ENCODE measurements at places on chromosomes 7 and 10.

GRCh38 chr7:99253369-99253768, 19.3 kb upstream of the MYH16 start:
- no peak for DNase-seq

DNA sequence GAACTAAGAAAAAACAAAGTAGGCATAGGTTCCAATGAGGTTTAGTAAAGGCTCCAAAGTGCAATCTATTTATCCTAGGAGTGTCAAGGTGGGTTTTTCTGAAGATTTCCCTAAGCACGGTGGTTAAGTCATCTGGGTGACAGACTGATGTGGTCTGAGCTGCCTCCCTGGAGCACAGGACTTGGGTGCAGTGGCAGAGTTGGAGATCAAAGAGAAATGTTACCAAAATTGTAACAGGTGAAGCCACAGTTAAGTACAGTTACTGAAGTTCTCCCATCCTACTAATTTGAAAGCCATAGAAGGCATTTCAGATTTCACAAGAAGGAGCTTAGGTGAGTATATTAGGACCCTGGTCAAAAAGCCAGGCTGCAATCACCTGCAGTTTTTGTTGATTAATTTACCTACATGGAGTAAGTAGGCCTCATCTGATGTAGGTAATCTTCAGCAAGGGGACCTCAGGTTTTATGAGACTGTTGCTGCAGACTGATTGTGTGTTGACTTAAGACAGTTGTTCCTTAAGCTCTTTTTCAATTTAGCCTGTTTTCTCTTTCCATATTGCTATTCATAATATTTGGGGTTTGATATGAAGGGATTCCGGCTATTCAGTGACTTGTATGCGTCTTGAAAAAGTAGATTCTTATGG, 3.0 kb downstream of the DLX6 start:
- no peak for DNase-seq

- no peak for DNase-seq
Measured at GRCh38 chr10:88830643-88831268, 20.9 kb downstream of the ANKRD22 start.

DNA sequence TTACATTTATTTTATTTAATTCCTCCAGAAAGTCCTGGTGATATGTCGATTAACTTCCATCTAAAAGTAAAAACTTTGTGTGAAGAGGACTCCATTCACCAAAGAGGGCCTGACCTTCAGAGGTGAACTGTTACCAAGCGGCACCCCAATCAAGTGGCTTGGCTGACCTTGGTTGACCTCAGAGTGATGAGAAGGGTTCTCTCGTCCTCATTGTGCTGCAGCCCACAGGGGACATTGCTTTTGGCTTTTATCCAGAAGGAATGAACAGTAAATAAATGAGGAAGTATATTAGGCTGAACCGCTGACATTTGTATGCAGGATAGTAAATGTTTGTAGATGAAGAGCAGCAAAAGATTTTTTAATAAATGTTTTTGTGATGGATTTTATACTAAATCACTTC, 172.4 kb upstream of the MKI67 start:
- DNase-seq: no peak

- DNase-seq: no peak
Measured at GRCh38 chr10:75774783-75775490, 343.5 kb downstream of the LRMDA start.

DNA sequence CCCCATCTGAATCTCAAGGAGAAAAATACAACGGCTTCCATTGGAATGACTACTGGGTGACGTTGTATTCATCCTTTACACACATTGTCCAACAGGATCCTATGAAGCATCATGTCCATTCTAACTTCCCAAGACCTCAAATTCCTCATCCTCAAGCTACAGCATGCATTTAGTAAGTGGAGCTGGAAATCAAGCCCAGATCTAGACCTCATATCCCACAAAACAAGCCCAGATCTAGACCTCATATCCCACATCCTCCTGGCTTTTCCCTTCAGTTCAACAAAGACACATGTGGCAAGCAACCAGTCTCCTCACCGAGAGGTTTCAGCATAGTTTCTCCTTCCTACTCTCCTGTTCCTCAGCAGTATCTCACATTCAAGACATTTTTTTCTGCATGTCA, 12.2 kb downstream of the IGF2BP3 start:
- no peak for DNase-seq

- DNase-seq: no peak
Measured at GRCh38 chr7:130135208-130136205, 65.2 kb downstream of the KLHDC10 start.

- no peak for DNase-seq
Measured at GRCh38 chr7:552868-553635, 33.4 kb upstream of the PDGFA start.

GRCh38 chr7:157432541-157432956, 95.7 kb downstream of the DNAJB6 start:
- DNase-seq: no peak

GRCh38 chr7:134701272-134701671, 54.6 kb downstream of the BPGM start:
- DNase-seq: no peak

DNA sequence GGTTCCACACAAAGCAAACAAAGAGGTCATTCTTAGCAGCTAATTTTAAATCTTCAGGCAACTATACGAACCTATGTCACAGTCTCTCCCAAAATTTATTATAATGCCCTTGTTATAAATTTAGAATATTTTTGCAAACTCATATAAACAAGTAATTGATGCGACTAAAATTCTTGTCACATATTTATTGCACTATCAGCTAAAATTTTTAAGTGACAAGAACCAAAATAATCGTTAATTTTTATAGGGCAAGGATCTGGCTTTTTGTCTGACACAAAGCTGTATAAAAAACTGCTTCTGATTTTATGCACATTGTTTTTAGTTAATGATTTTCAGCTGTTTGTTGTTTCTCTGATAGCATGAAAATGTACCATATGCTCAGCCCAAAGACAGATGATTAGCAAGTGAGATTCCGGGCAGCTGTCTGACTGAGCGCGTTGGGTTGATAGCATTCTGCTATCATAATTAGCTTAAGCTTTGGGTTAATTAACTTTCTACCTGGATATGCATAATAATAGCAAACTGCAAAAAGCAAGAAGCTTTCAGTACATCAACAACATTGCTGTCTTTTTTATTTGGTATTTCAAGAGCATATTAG, 136.0 kb downstream of the MGMT start:
- DNase-seq: no peak

DNA sequence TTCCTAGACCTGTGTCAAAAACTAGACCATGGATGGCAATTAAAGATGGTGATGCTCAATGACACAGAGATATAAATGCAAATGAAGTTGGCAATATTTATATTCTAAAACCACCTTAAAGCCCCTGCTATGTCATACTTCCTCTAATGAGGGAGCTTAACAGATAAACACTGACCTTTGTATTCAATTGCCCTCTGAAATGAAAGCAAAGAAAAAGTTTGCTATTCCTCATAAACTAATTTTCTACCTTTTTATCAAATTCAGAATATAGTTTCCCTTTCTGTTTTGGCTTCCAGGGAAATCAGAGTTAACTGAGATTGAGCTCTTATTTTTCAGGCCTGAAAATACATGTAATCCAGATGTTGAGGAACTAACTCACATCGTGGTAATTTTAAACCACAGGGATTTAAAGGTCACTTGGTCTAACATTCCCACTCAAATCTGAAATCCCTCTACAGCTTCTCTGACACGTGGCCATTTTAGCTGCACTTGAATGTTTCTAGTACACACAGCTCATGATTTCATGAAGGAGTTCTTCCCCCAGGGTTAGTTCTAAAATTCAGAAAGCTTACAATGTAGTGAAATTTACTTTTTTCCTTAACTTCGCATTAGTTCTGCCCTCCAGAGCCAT, 37.9 kb upstream of the ABCB5 start:
- no peak for DNase-seq

DNA sequence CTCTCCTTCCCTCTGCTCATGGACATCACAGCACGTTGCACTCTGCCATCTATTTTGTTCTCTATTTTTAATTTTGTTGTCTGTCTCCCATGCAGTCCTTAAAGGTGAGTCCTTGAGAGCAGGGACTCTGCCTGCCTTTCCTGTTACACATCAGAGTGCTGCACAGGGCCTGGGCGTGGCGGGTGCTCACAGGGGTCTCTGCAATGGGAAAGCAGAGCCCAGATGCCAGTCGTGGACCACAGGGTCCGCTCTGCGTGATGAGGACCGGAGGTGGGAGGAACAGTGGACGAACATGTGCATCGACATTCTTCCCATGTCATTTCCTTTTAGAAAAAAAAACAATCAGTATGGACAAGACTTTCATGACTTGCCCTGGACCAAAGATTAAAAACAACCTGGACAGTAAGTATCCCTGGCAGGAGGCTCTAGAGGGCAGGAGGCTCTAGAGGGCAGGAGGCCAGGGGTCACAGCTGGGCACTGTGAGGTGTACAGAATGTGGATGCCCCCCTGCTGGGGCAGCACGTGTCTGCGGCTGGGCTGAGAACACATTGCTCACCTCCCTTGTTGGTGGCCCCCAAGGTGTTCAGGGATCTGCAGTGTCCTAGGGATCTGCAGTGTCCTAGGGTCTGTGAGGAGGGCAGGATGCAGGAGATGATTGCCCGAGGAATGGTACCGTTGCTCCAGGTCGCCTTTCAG, 29.6 kb upstream of the ZNF488 start:
- DNase-seq: no peak

DNA sequence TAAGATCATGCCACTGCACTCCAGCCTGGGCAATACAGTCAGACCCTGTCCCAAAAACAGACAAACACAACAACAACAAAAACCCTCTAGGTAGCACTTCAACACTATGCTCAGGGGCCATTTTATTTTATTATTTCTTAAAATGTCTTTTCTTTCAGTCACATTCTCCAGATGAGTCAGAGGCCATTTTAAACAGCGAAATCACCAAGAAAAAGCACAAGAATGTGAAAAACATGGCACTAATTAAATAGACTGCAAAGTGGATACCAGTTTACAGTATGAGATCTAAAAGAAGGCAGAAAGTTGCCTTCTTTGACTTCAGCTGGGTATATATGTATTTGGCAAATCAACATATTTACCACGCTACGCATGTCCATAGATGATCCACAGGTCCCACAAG, 6.1 kb upstream of the FGL2 start:
- peak; percentile 22 for DNase-seq

DNA sequence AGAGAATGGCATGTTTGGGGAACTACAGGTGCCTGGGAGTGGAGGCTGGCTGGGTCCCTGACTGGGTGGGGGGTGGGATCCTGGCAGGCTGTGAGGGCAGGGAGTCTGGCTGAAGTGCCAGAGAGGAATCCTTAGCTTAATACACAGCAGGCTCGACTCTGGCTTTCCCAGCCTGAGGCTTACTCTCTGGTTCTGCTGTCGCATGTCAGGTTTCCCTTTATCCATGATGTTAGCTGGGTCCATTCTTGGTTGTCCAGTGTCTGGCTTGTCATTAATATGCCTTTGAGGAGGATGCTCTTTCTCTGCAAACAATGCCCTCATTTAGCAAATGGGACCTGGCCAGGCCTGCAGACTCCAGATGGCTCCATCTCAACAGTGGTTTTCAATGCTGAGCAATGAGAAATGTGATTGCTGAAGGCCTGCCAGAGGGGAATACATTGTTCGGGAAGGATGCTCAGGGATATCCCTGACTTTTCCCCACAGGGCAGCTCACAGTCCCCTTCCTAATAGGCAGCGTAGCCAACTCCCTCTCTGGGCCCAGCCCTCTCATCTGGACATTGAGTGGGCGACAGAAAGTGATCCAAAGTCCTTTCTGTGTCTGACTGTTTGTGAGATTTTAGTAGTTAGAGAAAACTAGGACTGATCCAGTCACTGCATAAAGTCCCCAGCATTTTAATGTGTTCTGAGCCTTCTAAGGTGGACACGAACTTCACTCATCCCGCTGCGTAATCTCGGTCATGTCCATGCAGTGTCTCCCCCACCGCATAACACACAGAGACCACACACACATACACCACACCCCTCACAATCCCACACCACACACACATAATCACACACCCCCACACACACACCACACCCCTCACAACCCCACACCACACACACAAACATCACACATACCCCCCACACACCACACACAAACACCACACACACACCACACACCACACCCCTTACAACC, 124.9 kb downstream of the ANLN start:
- no peak for DNase-seq

DNA sequence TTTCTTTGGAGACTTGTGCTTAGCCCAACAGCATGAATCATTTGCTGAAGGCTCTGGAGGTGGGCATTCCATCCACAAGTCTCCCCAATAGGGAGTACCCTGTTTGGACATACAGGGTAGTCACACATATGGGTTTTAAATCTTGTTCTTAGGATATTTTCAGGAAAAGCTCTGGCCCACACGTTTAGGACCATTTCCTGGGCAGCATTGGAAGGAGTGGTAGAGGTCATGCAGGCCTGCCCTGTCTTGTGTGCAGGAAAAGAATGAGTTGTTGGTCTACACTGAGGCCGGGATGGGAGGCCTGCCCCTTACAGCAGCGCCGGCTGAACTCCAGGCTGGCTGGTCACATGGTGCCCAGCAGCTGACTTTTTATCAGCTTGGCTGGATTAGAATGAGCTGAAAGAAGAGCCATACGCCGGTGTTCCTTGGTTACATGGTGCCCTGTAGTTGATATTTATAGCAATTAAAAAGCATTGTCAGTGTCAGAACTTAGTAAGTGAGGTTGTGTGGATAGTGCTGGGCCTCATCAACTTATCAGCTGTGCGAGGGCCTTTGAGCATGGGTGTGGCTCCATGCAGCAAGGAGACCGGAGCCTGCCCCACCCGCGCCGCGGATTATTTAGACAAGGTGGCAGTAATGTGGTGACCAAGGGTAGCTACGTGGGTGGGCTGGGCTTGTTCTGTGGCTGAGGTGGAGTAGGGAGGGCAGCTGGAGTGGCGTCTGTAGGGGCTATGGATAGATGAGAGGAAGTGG, 28.6 kb downstream of the OGDH start:
- DNase-seq: no peak

GRCh38 chr10:11546581-11546980, 64.9 kb downstream of the USP6NL start:
- DNase-seq: peak; percentile 39

DNA sequence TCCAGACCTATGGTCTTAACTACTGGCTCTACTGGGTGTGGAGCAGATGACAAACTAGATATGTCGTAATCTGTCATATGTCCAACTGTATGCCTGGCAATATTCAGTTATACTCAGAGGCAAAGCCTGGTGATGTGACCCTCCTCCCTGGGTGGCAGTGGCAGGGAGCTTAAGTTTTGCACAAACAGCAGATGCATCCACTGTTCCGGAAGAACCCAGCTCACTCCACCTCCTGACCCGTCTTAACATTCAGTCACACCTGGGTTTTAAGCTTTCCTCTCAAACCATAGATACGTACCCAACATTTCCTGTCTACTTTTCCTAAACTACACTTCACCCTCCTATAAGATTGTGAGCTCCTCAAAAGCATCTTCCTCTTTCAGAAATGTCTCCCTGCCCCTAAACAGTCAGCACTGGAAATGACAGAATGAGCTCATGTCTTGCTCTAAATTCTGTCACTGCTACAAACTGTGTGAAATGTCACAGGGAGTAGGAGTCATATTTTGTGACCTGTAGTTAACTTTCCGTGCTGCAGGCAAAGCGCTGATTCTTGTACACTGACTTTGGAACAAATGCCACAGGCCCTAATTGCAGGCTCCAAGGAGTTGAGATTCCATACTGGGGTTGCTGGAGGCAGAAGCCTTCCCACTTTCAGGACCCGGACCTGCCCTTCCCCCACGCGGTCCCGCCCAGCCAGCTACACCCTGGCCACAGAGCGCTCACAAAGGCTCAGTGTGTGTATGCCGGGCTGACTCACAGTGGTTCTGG, 23.9 kb downstream of the SCD start:
- no peak for DNase-seq

Data from GM04503 (cell line).